ENCODE measurements at places on chromosomes 1 and 21.

- DNase-seq: no peak
Observed at GRCh38 chr1:68115308-68115707, 64.9 kb upstream of the DIRAS3 start.

GRCh38 chr1:47709872-47710231 is 272.0 kb downstream of the FOXD2 start:
- DNase-seq: no peak

DNA sequence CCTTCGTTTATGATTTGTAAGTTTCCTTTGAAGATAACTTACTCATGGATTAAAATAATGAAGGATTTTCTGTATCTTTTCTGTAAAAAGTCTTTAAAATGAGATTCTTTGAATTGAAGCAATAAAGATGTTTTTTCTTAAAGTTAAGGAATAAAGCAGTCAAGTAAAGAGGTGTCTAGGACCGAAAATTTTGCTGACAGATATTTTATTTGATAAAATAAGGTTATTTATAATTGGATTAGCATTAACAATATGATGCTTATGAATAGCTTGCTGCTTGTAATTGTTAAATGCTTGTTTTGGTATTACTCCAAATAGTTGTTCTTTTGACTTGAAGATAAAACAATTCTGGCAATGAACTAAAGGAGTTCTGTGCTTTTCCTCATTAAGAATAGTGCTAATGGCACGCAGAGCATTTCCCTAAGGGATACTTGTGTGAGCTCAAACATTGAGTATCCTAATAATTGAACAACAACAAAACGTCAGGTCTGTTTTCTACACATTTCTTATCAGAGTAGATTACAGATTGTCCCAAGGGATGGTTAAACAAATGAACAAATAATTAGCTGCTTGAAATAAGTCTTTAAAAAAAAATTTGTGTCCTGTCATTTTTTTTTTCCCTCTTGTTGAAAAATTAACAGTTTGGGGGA is 16.6 kb downstream of the TSNAX start:
- DNase-seq: no peak

DNA sequence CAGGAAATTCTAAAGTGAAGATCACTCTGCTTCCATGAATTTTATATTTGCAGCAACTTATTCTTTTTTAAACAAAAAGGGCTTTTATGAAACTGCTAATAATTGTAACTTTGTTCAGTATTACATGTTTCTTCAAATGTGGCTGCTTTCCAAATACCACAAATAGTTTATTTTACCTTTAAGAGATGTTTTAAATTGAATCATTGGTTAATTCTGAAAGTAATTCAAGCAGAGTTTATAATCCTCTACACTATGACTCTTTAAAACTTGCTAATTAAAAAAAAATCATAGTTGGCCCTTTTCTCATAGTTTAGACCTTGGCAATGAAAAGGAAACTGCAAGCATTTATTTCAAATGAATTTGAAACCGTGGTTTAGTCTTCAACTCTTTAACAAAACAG is 59.6 kb downstream of the SDCCAG8 start:
- DNase-seq: no peak

All from stimulated activated effector memory CD8-positive, alpha-beta T cell treated with anti-CD3 and anti-CD28 coated beads, Interleukin-12 subunit alpha, Interleukin-12 subunit beta, amount 100 ng/mL, for 72 hours (primary cell).